ENCODE measurements at places on chromosomes 7 and 10.

- no peak for DNase-seq
Measured at GRCh38 chr7:102387064-102387463, 9.1 kb upstream of the PRKRIP1 start.

DNA sequence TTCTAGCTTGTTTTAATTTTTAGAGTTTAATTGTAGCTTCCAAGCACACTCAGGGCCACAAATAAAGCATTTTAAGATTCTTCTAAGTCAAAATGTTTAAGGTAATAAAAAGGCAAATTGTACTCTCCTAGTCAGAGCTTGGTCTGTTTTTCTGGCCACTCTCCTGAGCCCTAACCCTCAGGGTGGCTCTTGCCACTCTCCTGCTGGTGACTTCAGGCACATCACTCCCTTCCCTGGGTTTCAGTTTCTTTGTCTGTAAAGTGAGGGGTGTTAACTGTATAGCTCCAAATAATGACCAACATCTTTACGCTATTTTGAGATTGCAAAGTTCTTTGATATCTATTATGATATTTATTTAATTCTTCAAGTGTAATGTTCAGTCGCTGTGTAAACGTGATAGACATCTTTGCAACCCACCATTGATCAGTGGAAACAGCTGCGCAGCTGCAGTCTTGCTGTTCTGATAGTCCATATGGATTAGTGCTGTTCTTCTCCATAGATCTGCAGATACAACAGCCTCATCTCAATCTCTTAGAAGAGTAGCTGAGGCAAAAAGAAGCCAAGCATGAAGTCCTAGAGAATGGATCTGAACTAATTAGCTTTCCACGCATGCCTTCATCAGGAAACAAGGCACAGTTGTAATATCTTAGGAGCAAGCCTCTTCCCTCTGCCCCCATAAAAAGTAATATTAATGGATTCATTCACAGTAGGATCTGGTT is 189.9 kb downstream of the PLPP4 start:
- no peak for DNase-seq

DNA sequence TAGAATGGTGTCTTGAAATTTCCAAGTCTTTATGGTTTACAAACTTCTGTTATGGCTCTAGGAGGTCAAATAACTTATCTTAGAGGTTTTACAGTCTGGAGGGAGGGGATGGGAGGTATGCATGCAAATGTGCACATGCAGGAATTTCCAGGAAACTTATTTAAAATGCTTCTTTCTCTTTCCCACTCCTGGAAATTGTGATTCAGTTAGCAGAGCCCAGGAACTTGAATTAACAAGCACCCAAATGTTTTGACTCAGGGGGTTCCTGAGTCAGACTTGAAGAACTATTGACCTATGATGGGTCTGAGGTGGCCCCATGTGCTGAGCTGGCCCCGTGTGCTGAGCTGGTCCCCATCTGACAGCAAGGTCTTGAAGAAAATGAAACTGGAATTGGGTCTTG is 669.4 kb downstream of the INHBA start:
- no peak for DNase-seq

GRCh38 chr7:94104301-94104700 is 100.1 kb upstream of the BET1 start:
- no peak for DNase-seq

DNA sequence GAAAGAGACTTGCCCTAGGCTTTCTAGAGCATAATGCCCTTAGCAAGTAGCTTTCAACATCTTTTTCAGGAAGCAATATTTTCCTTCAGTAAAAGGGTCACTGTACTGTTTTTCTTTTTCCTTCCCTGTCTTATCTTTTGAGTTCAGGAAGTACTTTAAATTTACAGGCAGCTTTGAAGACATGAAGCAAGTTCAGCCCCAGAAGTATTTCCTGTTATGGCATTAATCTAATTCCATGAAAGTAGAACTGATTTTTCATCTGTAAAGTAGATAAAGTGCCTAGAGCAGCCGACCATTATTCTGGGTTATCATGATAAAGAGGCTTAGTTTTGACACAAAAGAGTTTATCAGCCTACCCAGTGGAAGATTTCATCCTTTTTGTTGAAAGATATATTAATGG is 288.2 kb downstream of the ADK start:
- peak; percentile 6 for DNase-seq

GRCh38 chr10:92203919-92204623 is 86.8 kb downstream of the CPEB3 start:
- DNase-seq, result no peak

DNA sequence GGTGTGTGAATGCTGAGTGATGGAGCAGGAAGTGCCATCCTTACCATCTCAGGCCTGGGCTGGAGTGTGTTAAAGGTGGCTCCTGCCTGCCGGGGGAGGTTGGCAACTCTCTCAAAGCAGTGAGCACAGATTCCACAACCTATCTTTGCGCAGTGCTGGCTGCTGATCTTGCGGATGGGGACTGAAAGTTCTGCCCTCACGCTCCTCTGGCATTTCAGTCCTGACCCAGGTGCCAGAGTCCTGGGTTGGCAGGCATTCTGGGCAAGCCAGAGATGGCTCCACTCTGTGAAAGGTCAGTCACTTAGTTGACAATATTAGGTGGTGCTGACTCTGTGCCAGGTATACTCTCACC is 315.5 kb downstream of the RPS24 start:
- DNase-seq, result no peak
